Omental fat pad (tissue), 4 donors: ENCODE measurements at places on chromosomes 3 and 15. TPM values are rescaled to one million over a fixed set of nuclear protein-coding genes. Genes with fewer than 3 reads are reported as not detected.

Gene SPSB4
- 0.65 TPM for total RNA-seq

Gene SERPINI2
- not detected for total RNA-seq

Gene PTPRG
- total RNA-seq = 108 TPM

- DNase-seq = no peak
These were observed 144.1 kb upstream of the PEX5L start for GRCh38 chr3:180180795-180181194.

DNA sequence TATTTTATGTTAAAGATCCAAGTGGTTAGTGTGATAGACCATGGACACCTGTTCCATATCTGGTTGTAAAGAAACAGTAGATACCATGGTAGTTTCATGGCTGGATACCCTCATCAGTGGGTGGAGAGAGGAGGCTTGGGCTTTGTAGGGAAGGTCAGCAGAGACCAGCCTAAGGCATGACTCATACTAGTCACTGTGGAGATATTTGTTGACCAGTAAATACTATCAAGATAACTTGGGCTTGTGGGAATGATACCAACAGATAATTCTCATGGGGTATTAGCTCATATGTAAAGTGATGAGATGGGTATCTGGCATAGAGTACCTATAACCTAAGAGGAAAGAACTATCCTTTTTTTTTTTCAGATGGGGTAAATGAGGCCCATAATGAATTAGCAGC is 354.5 kb downstream of the CACNA2D3 start:
- DNase-seq = no peak

DNA sequence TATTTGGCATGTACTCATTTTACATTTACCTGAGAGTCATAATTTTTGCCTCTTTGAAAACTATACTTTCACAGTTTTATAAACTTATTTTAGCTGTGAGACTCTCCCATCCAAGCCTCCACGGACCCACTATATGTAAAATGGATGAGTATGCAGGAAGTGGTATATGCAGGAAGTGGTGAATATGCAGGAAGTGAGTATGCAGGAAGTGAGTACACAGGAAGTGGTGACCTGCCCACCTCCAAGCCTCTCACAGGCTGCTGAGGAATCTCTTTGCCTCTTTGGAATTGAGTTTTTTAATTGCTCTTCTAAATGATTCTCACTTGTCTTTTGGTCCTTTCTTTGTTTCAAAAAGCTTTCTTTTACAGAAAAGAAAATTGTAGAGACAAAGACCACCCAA is 85.2 kb downstream of the KBTBD8 start:
- no peak for DNase-seq

DNA sequence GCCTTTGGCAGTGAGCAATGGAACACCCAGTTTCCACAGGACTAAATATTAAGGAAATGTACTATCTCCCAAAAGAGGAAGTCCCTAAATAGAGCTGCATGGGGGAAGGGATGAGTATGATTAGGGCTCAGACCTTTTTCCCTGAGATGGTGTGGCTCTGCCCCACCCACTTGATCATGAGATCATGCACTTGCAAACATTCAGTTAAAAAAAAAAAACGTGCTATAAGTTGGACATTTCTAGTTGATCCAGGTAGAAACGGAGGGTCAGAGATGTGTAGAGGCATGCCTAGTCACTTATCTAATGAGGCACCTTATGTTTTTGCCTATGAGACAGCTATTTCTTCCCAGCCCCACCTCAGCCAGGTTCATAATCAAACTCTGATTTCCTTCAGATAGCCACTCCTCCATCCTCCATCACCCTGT is 24.5 kb upstream of the SSR3 start:
- DNase-seq = no peak

DNA sequence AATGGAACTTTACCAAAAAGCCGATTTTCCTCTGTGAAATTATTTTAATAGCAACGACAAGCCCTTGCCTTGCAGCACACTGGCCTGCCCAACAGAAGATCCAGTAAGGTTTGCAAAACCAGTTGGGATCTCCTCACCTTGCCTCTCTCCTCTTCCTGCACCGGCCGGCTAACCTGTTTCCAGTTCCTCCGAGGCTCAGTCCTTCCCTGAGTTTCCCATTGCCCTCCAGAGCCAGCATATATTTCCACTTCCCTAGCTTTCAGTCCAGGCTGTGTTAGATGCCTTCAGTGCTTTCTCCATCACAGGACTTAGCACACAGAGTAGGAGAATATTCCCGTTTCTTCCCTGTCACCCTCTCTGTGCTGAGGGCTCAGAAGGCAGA is 60.3 kb downstream of the NOX5 start:
- DNase-seq = no peak

GRCh38 chr3:180048103-180048502 is 11.4 kb upstream of the PEX5L start:
- DNase-seq = no peak

DNA sequence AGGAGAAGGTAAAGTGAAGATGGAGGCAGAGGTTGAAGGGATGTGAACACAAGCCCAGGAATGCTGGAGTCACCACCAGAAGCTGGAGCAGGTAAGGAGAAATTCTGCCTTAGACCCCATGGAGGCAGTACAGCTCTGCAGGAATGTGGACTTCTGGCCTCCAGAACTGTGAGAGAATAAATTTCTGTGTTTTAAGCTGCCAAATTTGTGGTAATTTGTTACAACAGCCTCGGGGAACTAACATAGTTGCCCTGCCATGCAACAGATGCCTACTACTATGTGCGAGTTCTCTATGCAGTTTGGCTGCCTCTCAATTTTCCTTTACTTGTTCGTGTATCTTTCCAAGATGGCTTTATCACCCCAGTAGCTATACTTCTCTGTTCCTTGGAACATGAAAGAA is 394.1 kb downstream of the TUSC7 start:
- DNase-seq = no peak

GRCh38 chr3:185066251-185066650 is 86.6 kb downstream of the C3orf70 start:
- DNase-seq = no peak

GRCh38 chr3:52136513-52136912 is 17.7 kb downstream of the POC1A start:
- no peak for DNase-seq

- DNase-seq = no peak
These were observed 194.7 kb downstream of the NEK10 start for GRCh38 chr3:27174530-27174929.

- no peak for DNase-seq
These were observed 1.2 kb upstream of the COL6A6 start for GRCh38 chr3:130515755-130516154.

DNA sequence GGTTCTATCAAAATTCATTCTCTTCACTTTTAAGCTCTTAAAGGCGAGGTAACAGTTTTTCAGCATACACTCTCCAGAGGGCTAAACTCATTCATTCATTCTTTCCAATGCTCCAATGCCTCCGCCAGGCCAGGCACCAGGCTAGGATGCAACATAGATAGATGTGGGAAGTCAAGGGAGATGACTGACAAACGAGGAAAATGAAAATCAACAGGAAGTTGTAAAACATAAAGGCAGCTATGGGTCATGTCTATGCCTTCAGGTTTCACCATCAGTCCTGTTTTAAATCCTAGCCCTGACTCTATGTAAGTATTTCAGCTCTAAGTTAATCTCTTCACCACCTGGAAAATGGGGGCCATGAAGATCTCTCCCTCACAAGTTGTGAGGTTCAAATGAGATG is 797.9 kb downstream of the FHIT start:
- no peak for DNase-seq

GRCh38 chr3:158859362-158859761 is 57.5 kb downstream of the MFSD1 start:
- no peak for DNase-seq

DNA sequence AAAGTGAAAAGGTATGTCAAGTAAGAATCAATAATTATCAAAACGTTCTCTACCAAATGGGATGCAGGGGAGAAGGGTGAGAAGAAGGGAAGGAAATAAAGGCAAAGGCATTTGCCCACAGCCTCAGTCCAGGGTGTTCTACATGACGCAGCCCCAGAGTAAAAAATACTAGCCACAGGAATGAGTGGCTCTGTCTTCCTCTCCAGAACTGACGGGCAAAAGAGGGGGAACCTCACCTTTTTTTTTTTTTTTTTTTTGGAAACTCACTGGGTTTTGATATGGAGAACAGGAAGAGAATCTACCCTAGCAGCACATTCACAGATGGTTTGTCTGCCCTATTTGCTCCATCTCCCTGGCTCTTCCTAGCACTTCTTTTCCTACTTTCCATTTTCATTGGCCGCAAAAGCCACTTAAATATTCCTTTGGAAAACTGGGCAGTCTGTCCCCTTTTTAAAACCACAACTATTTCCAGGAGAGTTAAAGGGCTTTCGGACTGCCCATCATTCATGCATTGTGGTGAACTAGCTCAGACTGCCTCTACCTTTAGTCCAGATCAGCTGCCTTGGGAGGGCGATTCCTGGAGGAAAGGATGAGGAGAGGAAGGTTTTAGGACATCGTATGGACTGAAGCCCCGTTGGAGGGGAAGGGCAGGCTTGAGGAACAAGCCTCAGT is 28.2 kb downstream of the B3GNT5 start:
- DNase-seq = no peak
